ENCODE measurements at places on chromosomes 2 and 18. TPM values are rescaled to one million over a fixed set of nuclear protein-coding genes. Genes with fewer than 3 reads are reported as not detected.

DNA sequence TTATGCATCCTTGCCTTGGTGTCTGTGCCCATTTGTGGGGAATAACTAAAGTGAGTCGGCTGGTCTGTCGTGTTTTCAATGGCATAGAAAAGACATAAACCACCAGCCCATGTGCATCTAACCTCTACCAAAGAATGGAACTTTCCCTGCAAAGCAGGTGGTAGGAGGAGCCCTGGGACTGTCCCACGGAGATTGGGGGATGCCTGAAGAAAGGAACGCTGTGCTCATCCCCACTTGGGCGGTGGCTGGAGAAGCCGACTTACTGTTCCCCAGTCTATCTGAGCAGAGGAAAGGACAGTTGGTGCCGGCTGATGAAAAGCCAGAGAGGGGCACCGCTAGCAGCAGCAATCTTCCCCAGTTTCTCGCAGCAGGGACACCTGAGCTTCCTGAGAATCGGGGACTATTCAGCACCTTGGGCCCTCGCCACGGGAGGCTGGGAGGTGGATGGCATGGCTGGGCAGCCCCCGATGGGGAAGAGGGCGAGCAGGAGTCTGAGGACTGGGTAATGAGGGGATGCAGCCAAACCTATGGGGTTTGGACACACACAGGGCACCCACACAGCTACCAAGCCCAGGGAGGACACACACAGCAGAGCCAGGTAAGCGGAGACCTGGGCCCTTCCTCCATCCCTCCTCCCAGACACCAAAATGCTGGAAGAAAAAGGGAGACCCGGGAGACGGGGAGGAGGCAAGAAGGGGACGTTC, 53.7 kb upstream of the AGAP1 start:
- ATAC-seq = no peak

DNA sequence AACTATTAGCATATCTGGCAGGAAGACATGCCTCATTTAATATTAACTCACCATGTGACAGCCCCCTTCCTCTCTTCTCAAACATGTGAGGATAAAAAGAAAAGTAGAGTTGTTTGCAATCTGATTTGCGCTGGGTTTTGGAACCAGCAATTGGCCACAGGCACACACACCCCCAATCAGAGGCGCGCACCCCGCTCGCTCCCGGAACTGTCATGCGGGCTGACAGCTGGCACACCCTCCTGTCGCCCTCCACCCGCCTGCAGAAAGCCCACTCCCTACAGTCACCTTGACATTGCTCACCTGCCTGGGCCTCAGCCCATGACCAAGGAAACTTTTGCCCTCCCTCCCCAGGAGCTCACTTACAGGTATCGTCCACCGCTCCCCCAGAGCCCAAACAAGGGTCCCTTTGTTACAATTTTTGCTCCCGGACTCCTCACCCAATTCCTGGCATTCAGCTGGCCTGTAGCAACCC, 1.1 kb downstream of the COBLL1 start:
- no peak for ATAC-seq

- ATAC-seq = no peak
Measured at GRCh38 chr2:127664895-127665225, 10.5 kb downstream of the LIMS2 start.

DNA sequence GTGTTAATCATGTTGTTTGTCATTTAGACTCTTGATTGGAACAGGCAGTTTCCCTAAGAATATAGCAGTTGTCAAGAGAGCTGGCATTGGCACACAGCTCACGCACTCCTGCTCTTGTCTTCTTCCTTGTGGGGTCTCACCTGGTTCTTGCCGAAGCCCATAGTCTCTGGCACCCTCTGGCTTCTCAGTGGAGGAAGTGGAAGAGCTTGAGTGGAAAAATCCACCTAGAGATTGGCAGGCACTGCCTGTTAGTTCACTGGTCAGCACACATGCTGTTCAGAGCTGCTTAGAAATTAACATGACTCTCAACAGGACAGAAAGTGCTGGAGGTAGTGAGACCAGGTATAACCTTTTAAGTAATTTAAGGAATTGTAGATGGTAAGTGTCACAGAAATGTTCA, 28.3 kb downstream of the SCTR start:
- no peak for ATAC-seq

GRCh38 chr2:210503001-210503623, 26.6 kb upstream of the LANCL1 start:
- no peak for ATAC-seq

- ATAC-seq = no peak
Measured at GRCh38 chr18:30387401-30387800, 655.1 kb downstream of the DSC3 start.

DNA sequence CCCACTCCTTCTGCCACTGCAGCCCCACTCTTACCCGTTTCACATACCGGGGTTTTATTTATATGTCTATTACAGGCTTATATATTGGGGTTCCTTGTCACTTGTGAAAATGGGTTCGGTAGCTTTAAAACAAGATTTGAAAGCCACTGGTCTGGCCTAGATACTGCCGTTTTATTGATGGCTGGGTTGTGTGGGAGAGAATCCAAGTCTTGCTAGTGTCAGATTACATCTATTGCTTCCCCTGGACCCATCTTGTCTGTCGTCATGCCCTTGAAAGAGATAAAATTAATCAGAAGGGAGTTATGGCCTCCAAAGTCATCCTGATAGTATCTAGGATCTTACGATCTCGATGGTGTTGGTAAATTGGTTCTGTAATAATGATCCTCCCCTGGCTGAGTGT, 79.4 kb downstream of the EIPR1 start:
- no peak for ATAC-seq

DNA sequence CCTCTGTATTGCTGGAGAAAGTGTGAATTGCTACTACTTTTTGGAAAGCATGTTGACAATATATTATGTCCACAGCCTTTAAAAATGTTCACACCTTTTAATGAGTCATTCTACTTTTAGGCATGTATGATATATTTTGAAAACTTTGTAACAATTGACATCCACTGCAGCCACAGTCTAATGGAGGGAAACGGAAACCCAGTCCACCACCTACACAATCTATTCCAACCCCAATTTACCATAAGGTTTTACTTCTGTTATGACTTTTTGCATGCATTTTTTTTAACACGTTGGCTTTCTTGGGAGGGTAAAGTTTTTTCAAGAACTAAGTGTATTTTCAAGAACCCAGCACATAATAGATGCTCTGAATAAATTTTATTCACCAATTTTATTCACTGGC, 38.5 kb upstream of the ATP8B1 start:
- ATAC-seq = peak; percentile 43

DNA sequence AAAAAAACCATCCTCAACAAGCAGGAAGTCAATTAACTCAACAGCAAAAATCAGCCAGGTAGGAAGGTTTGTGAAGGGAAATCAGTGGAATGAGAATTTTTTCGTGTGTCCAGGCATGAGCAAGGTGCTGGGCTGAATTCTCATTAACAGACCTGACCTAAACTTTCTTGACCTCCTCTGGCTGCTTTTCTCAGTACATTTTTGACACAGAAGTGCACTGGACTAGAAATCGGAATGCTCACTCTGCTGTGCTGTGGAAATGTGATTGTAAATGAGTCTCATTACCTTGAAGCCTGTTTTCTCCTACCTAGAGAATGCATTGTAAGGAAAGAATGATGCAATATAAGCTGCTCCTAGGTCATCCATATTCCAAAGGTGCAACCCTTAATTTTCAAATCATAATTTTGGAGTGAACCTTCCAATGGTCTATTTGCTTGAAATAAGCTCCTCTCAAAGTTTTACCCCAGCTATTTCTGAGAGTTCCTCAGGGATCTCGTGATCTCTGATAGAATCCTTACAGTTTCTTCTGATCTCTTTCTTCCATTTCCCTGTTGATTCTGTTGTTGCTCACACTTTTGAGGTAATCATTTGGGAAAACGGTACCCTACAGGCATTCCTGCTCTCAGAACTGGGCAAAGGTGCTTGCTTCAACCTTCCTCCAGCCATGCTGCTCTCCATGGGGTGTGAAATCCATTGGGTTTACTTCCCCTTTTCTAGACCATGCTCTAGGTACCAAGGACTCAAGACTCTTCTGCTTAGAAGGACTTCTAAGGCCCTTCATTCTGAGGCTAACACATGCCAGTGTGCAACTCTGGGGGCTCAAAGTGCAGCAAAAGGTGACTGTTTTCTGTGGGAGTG, 104.9 kb upstream of the ITPRID2 start:
- no peak for ATAC-seq

- peak; percentile 72 for ATAC-seq
Measured at GRCh38 chr2:24313744-24314632, 46.3 kb downstream of the ITSN2 start.

DNA sequence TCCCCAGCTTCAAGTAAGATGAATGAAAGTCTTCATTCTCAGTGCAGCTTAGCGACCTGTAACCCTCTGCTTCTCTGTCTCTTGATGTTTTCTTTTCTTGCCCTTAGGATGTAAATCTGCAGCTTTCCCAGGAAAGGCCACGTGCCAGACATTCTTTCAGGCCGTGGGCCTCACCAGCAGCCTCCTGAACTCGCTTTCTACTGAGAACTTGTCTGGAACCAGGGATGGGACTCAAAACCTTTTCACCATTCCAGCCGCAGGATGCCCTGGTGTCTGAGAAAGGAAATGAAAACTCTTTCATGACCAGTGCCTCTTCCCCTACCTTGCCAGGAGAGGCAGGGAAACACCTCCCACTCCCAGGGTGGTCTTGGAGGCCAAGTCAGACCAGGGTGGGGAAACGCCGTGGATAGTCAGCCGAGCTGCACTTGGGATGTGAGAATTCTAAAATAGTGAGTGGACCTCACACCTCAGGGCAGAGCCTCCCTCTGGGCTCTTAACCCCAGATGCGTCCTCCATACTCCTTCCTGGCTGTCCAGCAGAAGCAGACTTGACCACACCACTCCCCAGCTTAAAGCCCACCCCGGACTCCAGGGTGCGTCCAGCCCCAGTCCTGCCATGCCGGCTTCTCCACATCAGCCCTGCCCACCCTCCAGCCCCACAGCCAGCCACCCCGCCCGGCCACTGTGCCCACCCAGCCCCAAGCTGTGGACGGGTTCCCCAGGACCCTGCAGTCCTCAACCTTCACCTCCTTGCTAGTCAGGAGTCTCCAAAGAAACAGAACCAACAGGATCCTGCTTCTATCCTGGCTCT, 115.5 kb downstream of the TWIST2 start:
- no peak for ATAC-seq

GRCh38 chr18:79910563-79911343, 40.7 kb downstream of the SLC66A2 start:
- ATAC-seq = no peak

DNA sequence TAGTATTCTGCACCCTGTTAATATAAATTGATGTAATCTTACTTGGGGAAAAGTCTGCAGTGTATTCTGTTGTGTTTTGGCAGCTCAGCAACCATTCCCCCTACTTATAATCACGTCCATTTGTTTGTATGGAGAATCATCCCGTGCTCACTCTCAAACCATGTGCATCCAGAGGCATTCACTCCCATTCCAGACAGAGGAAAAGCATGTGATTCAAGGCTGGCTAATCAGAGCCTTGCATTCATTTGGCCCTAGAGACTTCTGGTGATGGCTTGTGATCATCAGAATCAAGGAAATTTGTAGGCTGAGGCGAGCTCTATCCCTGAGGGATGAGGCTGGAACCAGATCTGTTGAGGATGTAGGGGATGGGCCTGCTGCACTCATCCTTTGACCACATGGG, 5.1 kb upstream of the WIPF1 start:
- no peak for ATAC-seq

GRCh38 chr2:203238292-203238703, 520 bp upstream of the CYP20A1 start:
- peak; percentile 0 for ATAC-seq

GRCh38 chr2:227804975-227805374, 8.7 kb upstream of the CCL20 start:
- peak; percentile 51 for ATAC-seq

DNA sequence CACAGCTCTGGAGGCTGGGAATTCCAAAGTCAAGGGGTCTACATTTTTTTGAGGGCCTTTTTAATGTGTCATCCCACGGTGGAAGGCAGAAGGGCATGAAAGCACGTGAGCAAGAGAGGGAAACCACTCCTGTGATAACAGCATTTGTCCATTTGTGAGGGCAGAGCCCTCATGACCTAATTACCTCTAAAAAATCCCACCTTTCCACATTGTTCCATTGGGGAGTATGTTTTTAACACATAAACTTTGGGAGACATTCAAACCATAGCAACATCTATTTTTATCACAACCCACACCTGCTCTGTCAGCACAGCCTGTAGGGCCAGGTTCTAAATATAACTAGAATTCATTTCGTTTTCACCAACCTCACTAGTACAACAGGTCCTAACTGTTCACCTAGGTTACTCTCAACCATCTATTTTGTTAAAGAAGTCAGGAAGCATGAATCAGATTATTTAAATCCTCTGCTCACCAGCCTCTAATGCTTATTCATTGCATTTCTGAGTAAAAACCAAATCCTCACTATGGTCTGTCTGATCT, 92.2 kb upstream of the DPP10 start:
- ATAC-seq = no peak

DNA sequence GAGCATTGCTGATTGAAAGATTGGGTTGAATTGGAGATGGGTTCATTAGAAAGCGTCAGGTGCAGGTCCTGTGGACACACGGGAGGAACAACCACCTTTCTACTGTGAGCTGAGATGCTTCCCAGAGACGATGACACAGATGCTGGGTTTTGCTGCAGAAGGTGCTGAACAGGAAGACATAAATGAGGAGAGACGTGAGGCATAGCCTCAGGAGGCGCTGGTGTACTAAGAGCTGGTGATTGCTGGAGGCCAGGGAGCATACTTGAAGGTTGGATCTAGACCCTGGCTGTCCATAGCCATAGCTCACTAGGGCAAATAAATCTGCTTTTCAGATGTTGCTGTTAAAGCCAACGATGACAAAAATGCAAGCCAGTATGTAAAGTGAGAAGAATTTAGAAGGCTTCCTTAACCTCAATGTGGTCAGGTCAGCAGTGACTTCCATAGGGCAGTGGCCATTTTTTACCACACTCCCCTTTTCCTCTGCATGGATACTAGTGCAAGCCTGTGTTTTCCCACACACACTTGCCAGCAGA, 153.7 kb downstream of the SOX11 start:
- no peak for ATAC-seq

GRCh38 chr18:79314838-79315388, 80.8 kb upstream of the NFATC1 start:
- no peak for ATAC-seq

- ATAC-seq = no peak
Measured at GRCh38 chr2:56654936-56655335, 471.1 kb downstream of the CCDC85A start.

Gene ANKRD29
- total RNA-seq = not detected

Gene FBXO15
- total RNA-seq = 0.35 TPM

Gene RTP5
- not detected for total RNA-seq

Gene GTF2A1L
- total RNA-seq = not detected

Gene TLX2
- 1.4 TPM for total RNA-seq

Gene MC4R
- not detected for total RNA-seq

Gene TMEM169
- 1.5 TPM for total RNA-seq

Gene FOXI3
- not detected for total RNA-seq

Gene GREB1
- 0.95 TPM for total RNA-seq

Gene ABCB11
- total RNA-seq = not detected

Gene CREG2
- total RNA-seq = not detected

Gene FAP
- not detected for total RNA-seq

Gene NGEF
- not detected for total RNA-seq

All from activated T-helper 17 cell treated with anti-CD3 and anti-CD28 coated beads, Interleukin-2, amount 50 U/mL, for 72 hours (primary cell).